Daoy (cell line): ENCODE measurements at places on chromosomes 3 and 15.

DNA sequence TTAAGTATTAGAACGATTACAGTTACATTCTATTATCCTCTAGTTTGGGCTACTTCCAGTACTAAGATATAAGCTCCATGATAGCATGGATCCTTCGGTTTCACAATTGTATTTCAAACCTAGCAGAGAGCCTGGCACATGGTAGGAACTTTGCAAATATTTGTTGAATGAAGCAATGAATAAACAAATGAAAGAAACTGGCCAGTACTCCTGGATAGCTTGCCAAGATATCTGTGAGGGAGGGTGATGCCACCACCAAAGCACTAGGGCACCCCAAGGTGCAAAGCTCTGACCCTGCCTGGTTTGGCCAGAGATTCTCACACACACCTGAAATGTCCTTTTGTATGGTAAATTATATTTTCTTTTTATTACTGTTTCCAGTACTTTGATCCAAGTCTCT is 44.3 kb upstream of the PLAAT1 start:
- no peak for DNase-seq

DNA sequence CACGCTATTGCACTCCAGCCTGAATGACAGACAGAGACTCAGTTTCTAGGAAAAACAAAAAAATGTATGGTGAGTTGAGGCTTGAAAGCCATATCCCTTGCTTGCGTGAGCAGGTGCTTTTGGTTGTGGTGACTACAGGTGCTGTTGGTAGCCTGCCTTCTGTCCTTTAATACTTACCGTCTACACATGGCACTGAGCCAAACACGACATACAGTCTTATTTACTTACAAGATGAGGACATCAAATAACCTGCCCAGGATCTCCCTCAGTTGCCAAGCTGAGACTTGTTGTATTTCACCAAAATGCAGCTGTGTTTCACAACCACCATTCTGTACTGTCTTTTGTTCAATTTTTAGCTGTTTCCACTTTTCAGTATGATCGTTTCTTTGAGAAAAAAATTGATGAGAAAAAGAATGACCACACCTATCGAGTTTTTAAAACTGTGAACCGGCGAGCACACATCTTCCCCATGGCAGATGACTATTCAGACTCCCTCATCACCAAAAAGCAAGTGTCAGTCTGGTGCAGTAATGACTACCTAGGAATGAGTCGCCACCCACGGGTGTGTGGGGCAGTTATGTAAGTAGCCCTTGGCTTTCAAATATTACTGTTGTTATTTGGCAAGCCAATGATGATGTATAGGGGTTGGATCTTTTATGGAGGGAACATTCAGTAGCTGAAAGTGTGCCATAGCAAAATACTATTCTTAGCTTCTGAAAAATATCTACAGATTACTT is 6.5 kb downstream of the ALAS1 start:
- DNase-seq: no peak

DNA sequence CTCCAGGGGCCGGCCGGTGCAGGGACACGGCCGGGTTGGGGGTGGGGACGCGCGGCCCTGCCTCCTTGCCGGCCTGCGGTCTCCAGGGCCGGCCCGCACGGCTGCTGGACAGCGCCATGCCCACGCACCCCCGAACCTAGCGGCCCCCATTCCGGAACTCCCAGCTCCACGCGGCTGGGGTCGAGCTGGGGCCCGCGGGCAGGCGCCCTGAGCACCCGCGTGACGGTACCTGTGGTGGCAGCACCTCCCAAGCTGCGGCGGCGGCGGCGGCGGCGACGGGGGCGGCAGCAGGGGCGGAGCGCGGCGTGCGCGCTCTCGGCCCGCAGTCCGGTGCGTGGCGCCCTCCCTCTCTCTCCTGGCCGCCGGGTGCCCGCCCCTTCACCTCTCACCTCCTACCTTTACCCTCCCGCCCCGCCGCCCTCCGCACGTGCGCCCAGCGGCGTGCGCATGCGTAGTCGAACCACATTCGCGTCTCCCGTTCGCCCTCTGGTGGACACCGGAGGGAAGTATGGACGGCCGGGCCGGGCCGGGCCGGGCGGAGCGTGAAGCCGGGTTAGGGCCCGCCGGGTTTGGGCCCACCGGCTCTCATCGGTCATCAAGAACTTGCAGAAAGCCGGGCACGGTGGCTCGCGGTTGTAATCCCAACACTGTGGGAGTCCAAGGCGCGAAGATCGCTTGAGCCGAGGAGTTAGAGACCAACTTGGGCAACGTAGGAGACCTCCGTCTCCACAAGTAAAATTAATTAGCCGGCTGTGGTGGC is at the start of gene SCAP:
TSS of gene SCAP (minus strand) at position 372 of the 760 bp plus-strand sequence. CDS start 32,948 bp downstream, outside the sequence.
- DNase-seq: peak; percentile 88

DNA sequence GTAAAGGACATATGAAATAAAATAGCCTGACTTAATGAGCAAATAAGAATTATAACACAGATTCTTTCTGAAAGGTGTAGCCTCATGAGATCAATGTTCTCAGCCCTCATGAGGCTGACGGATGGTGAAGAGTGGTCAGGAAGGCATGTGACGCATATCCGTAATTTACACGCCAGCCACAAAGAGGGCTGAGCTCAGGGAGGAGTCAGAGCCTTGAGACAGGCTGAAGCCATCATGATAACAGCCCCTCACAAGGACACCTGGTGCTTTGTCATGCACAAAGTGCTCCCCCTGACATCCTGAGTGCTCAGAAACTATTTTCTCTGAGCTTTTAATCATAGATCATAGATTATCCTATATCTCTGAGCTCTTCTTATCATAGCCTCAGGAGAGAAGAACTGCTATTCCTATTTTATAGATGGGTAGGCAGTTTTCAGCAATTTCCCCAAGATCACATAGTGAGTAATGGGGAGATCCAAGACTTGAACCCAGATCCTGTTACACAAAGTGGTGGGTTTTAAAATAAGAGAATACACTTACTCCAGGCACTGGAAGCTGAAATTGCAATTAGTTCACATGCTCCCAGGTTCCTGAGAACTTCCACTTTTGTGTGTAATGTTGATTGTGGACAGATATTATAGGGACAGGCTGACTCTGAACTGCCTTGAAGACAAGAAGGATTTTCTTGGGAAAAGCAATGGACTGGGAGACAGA is 267.1 kb downstream of the RPLP1 start:
- peak; percentile 77 for DNase-seq

DNA sequence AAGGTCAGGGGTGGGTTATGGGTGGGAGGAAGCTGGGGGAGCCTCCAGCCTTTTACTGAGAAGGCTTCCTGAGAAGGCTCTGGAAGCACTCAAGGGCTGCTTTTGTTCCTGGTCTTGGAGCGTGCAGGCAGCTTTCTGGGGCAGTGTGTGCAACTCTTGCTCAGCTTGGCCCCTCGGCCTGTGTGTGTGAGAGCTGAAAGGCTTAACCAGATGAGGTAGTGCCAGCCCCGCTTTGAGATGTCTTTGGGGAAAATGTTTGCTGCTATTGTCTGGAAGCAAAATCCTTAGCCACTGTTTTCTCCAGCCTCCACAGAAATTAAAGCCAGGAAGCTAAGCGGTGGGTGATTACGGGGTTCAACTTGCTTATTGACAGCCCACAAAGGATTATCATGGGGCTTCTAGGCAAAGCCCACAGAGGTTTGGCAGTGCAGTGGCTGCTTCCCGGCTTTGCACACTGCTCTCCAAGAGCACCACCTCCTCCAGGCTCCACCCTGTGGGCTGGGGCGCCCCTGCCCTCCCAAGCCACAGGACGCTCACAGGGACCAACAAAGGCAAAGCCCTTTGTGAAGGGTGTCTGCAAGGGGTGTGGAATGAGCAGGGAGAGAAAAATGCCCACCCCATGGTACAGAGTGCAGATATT is 121.7 kb upstream of the TLE3 start:
- no peak for DNase-seq

DNA sequence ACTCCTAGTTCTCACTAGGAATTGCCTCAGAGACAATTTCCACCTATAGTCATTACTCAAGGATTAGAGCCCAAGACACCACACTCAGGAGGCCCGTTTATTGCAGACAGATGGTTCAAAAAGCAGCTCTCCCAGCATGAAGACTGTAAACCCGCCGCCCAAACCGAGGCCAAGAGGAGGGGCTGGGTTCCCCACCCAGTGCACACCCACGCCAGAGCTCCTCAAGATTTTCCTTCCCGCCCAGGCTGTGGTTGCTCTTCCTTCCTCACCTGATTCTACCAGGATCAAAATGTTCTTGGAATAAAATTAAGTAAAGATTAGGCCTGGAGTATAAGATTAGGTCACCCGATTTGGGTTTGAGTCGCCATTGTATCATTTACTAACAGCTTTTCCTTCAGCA is 364.4 kb downstream of the MECOM start:
- DNase-seq: no peak

DNA sequence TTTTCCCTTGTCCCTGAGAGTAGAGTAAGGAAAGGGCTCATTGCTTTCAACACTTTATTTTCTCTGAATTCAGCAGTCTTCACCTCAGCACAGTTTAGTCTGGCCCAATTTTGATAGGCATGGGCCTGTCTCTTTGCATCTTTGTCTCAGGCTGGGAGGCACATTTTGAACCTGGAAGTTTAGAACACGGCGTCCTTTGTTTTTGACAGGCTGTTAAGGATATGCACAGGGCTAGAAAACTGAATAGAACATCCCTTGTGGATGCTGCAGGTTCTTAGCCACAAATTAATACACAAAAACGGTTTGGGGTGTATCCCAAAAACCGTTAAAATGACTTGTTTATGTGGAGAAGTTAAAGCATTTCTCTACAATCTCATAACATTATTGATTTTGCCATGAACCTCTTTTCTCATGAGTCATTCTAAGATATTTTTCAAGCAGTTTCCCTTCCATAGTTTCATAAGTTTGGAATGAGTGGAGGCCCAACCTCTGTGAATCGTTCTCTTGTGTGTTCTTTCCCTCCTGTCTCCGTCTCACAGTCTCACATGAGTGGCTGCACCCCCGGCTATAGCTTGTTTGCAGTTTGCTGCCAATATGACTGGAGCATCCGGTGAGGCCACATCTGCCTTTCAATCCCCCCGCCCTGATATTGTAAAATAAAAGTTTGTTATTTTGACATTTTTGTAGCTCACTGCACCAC is 192.9 kb upstream of the EIF1B start:
- no peak for DNase-seq

- DNase-seq: peak; percentile 41
Measured at GRCh38 chr3:124768812-124769211, 38.6 kb downstream of the UMPS start.

- DNase-seq: peak; percentile 43
Measured at GRCh38 chr15:25508369-25509002, 69.7 kb upstream of the UBE3A start.

- peak; percentile 42 for DNase-seq
Measured at GRCh38 chr3:46538803-46539442, 27.2 kb downstream of the LRRC2 start.

DNA sequence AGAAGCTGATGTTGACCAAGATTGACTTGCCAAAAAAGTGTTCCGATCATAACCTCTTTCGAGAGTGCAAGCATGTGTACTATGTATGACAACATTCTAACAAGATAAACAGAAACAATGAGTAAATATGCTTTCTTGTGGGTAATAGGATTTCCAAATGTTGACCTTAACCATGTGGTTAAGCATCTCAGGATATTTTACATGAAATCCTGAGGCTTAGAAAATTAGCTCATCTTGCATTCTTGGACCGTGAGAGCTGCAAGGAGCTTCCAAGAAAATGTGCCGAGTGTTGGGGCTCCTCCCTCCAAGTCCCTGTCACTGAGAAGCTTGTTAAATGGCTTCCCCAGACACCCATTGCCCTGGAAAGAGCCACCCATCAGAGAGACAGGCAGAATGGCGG is 50.1 kb downstream of the C3orf20 start:
- DNase-seq: no peak

DNA sequence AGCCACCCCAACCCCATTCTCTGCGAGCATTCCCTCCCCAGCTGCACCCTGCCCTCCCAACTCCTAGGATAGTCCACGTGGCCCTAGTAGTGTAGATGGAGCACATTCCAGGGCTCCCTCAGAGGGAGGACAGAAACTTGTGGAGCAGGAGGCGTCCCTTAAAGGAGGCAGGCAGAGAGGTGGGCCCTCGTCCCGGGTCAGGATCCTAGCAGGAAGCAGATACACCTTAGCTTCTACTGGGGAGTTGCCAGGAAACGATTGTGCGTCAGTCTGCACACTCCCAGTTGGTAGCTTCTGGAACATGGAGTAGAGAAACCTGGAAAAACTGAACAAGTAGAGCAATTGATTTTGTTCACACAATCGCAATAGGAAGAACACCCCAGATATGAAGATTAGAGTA is 43.9 kb upstream of the KLHL25 start:
- no peak for DNase-seq

GRCh38 chr3:90080988-90081387 is 973.6 kb downstream of the EPHA3 start:
- no peak for DNase-seq

GRCh38 chr3:179991104-179991503 is 45.6 kb downstream of the PEX5L start:
- DNase-seq: peak; percentile 7

- no peak for DNase-seq
Measured at GRCh38 chr3:30520699-30521098, 85.7 kb upstream of the TGFBR2 start.

DNA sequence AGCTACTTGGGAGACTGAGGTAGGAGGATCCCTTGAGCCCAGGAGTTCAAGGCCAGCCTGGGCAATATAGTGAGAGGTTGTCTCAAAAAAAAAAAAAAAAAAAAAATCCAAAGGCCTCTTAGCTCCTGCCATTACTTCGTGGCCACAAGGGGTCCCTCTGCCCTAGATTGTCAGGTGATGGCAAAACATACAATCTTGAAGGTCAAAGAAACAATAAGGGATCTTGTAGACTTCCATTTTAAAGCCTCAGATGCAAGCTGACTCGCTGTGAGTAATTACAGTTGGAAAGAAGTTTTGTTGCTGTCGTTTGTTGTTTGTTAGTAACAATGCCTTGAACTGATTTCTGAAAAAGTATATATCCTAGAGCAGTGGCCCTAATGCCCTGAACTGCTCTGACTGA is 55.9 kb upstream of the PLCL2 start:
- DNase-seq: peak; percentile 50

GRCh38 chr3:63470745-63471144 is 181.7 kb upstream of the SNTN start:
- no peak for DNase-seq

DNA sequence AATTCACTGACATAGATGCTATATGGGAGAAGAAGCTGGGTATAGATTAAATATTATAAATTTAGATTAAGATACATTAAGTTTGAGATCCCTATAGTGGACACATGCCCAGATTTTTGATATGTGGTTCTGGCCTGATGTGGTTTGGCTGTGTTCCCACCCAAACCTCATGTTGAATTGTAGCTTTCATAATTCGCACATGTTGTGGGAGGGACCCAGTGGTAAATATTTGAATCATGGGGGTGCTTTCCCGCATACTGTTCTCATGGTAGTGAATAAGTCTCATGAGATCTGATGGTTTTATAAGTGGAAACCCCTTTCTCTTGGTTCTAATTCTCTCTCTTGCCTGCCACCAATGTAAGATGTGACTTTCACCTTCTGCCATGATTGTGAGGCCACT is 189.4 kb upstream of the CD96 start:
- no peak for DNase-seq

DNA sequence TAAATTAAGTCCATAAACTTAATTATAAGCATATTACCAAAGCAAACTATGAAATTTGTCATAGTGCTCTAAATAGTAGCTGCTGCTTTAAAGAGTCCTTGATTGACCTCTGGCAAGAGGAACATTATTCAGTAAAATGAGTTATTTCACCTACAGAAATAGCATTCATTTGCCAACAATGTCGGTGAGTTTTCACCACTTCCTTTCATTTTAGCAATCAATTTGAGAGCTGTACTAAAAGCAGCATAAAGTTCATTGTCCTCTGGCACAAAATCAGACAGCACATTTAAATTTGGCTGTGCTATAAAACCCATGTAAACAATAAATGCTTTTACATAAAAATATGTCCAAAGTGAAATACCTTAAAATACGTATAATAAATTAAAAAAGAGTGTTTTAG is 1515.7 kb downstream of the SI start:
- DNase-seq: no peak

GRCh38 chr15:92049290-92049989 is 195.9 kb downstream of the SLCO3A1 start:
- DNase-seq: no peak
